ENCODE measurements at places on chromosomes 7 and 10.

DNA sequence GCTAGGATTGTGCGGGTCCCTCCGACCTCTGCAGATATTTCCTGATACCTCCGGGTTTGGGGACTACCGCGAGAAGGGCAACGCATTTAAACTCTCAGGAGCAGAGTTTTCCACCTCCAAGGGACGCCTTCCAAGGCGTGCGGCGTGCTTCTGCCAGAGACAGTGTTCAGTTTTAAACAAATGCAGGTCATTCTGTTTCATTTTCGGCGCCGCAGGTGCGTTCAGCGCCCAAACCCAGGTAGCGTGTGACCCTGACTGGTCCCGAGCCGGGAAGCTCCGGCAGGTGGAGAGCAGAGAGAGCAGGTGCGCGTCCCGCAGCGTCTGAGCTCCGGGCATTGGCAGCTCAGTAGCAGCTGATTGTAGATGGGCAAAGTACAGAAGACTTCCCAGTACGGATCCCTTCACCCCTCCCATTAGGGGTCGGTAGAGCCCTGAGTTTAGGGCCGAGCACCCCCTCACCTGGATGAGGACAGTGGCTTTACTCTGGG is 1.4 kb upstream of the CYP26A1 start:
- DNase-seq = no peak

GRCh38 chr7:27097686-27098577 is 2.1 kb upstream of the HOXA1 start:
- no peak for DNase-seq

DNA sequence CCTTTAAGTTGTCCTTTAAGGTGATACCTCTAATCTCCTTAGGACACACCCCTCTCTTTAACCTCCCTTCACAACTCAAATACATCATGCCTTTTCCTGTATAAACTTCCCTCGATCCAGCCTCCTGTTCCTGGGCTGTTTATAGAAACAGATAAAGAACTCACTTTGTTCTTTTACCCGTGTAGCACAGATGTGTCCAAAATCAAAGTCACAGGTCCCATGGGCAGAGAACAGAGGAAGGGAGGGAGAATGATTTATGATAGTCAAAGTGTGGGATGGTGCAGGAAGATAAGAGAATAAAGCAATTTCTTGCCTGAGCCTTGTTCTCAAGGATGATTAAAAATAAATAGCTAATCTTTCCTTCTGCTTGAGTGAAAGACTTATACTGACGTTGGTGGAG is 50.3 kb upstream of the CABCOCO1 start:
- DNase-seq = no peak

GRCh38 chr7:29207162-29207801 is 12.7 kb downstream of the CHN2 start:
- DNase-seq = peak; percentile 53

DNA sequence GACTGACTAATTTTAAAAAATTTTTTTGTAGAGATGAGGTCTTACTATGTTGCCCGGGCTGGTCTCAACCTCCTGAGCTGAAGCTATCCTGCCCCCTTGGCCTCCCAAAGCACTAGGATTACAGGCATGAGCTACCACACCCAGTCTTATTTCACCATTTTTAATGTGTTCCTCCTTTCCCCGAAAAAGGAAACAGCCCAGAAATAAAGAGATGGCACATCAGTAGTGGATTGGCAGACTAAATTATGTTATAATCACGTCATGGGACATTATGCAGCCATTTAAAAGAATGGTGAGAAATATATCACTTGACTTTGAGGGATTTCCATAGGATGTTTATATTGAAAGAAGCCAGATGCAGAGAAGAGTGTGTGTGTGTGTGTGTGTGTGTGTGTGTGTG is 40.5 kb downstream of the CAPZA2 start:
- DNase-seq = no peak

DNA sequence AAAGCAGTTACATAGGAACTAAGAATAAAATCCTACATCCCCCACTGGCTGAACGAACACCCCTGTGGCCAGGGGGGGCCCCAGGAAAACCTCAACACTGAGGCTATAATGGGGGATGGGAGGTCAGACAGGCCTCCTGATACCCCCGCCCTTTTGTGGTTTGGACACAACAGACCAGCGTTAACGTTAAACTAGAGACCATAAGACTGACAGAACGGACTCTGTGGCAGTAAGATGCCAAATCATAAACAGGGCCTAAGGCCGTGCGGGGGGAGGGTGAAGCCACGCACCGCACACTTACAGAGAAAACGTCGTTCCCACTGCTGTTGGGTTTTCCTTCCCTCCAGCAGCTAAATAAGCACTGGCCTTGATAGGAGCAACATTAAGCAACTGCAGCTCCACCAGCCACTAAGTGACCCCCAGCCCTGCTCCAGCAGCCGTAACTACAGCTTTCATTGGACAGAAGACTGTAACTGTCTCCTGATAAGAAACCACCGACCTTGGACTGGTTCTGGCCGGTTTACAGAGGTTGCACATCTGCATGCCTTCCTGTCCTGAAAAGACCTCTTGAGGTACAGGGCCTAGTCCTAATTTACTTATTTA is 3.4 kb upstream of the PPP2R2D start:
- DNase-seq = no peak

DNA sequence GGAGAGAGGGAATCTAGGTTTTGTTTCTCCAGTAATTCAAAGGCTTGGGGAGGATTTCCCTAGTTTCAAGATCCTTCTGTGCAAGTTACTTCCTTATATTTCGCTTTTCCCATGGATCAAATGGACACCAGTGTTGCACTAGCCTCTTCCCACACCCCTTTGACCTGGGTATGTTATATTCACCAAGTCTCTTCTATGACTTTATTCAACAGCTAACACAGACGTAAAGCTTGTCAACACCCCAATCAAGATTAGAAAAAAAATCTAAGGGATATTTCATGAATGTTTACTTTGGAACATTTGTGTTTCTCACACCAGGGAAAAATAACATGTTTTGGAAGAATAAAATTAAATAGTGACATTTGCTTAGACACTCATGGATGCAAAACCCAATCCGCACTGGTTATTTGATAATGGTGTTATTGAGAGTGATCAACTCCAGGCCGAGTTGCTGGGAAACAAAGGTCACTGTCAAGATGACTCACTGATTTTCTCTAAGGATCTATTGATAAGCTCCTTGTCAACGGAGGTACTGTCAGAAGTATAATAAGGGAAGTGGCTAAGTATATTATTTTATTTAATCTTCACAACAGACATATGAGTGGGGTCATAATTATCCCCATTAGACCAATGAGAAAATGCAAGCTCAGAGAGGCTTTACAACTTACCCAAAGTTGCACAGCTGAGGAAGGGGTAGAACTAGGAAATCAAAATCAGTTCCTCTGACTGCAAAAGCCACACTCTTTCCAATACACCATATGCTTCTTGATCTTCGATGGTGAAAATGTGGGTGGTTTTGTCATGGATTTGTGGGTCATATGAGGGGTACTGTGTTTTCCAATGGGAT is 52.2 kb downstream of the CREB3L2 start:
- no peak for DNase-seq

- DNase-seq = peak; percentile 57
Observed at GRCh38 chr7:20310963-20311742, 19.5 kb upstream of the ITGB8 start.

- no peak for DNase-seq
Observed at GRCh38 chr10:71335173-71335708, 16.2 kb downstream of the SLC29A3 start.

GRCh38 chr10:77004917-77005564 is 632.6 kb downstream of the KCNMA1 start:
- peak; percentile 70 for DNase-seq

- no peak for DNase-seq
Observed at GRCh38 chr7:23012186-23012585, 1.7 kb downstream of the HYCC1 start.

GRCh38 chr10:121322046-121322445 is 276.2 kb downstream of the FGFR2 start:
- no peak for DNase-seq

DNA sequence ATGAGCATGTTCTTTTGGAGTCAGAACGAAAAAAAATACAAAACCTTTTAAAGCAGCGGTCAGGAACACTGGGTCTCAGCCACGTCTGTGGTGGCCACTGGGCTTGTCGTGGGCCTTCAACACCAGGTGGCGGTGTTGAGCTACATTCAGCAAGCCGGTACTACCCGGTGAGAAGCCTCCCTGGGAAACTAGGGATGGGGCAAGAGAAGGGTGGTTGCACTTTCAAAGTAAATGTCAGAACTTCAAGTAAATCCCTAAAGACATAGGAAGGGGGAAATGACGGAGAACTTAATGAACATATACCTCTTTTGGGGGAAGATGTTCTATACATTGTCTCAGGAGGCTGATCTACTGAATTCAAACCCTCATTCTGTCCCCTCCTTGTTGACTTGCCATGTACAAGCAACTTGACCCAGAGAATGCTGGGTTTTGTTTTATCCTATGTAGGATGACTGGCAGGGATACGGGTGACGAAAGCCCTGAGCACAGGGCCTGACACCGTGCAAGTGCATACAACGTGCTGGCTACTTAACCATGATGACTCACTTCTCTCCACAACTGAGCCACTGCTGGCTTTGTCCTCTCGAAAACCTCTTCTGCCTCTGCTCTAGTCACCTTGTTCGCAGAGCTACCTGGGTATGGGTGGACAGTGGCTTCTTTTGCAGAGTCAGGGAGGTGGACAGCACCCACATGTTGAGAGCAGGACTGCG is 49.0 kb upstream of the BAMBI start:
- DNase-seq = peak; percentile 85

DNA sequence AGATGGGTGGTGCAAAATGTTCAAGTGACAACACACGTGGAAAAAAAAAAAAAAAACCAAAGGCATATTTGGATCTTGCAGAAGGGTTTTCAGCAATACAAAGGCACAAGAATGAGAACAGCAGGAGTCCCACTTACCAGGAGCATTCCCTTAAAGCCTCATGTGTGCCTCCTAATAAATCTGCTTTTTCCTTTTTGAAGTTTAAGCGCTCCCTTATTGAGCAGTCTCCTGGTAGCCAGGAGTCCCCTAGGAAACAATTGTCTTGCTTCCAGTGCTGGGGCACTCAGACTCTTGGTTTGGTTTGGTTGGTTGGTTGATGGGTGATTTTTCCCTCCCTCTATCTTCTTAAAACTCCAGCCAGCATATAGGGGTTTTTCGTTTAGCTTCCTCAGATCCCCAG is 321.8 kb upstream of the NFE2L3 start:
- DNase-seq = no peak

- DNase-seq = no peak
Observed at GRCh38 chr10:79220307-79220706, 127.0 kb upstream of the PPIF start.
